ENCODE measurements at places on chromosomes 6 and 20.

GRCh38 chr6:128024969-128025368, 124.1 kb upstream of the THEMIS start:
- no peak for DNase-seq

- DNase-seq, result no peak
These were observed 7.7 kb downstream of the CSTF1 start for GRCh38 chr20:56400001-56400640.

- DNase-seq, result no peak
These were observed 27.8 kb downstream of the NOL4L start for GRCh38 chr20:32557319-32557718.

DNA sequence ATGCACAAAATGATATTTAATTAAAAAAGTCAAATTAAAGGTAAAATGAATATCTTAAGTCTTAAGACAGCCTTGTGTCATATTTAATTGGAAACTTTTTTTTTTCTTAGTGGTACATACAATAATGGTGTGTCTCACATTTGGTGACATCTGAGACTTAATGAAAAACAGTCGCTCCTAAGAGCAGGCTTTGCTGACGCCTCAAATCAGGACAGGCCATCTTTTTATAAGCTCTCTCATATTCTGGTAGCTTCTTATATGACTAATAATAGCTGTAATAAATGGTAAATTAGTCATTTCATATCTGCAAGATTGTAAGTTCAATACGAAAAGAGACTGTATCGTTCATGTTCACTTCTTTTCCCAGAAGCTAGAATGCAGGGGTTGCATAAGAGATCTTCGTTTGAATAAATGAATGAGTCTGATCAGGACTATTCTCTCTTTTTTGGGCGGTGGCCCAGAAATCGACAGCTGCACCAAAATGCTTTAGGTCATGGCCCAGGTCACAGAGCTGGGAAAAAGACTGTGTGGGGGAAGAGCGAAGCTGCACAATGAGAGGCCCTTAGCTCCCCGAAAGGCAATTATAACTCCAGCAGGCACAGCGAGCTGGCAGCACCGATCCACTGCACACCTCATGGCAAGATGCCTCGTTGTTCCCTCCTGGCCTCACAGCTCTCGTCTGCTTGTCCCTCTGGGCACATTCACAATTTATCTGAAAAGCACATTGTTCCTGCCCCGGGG, 69.4 kb downstream of the NRN1 start:
- no peak for DNase-seq

DNA sequence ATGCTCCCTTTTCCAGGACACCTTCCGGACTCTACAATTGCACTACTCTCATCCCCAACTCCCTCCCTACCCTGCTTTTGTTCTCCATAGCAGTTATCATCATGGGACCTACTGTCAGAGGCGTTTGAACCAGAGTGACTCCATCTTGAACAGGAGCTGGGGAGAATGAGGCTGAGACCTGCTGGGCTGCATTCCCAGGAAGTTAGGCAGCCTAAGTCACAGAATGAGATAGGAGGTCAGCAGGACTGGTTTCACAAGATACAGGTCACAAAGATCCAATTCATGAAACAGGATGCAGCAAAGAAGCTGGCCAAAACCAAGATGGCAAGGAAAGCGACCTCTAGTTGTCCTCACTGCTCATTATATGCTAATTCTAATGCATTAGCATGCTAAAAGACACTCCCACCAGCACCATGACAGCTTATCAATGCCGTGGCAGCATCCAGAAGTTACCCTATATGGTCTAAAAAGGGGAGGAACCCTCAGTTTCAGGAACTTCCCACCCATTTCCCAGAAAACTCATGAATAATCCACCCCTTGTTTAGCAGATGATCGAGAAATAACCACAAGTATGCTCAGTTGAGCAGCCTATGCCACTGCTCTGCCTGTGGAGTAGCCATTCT, 15.6 kb downstream of the SLC13A3 start:
- no peak for DNase-seq

- no peak for DNase-seq
These were observed at the start of gene GHRH for GRCh38 chr20:37261714-37262113. Gene GHRH (minus strand): TSS chr20:37261814. CDS start chr20:37256889, 4,925 bp downstream.

- no peak for DNase-seq
These were observed 101.6 kb downstream of the ATXN1 start for GRCh38 chr6:16659466-16660156.

- DNase-seq, result no peak
These were observed 1.8 kb downstream of the CDH4 start for GRCh38 chr20:61253640-61254511.

DNA sequence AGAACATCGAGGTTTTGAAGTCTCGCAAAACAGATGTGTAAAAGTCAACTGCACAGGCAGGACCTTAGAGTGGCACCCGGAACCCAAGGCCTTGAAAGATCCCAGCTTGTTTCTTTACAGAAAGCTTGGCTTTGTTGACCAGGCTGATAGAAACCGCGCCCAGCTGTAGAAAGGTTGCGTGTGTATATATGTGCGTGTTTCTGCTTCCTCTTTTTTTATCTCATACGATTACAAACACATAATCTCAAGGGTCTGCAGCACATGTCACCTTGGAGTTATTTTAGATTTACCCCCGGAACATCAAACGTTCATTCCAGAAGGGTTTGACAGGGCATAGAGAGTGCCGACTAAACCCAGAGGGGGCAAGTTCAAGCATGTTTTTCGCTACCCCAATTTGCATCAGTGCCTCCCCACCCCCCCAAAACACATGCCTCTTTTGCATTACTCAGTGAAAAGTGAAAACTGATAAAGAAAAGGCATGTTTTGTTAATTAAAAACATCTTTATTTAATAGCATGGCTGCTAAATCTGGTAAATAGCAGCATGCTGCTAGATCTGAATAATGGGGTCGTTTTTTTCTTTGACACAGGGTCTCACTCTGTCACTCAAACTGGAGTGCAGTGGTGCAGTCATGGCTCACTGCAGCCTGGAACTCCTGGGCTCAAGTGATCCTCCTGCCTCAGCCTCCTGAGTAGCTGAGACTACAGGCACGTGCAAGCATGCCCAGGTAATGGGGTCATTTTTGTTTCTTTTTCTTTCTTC, 33.2 kb upstream of the NCOA3 start:
- no peak for DNase-seq

- DNase-seq, result no peak
These were observed 44.7 kb downstream of the NFATC2 start for GRCh38 chr20:51497542-51498467.

DNA sequence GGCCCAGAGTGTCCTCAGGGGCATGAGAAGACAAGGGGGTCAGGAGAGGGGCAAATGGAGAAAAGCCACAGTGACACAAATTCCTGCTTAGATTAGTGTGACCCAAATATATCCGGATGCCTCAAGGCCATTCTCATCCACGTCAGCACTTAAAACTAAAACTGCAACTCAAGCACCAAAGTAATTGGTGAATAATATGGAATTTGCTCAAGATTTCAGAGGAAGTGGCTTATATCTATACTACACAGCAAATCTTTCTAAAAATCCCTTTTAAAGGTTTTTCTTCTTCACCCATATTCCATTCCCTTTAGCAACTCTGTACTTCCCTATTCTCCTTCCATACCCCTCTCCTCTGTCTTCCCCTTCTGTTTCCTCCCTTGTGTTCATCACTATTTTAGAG, 15.2 kb downstream of the DEF6 start:
- no peak for DNase-seq

GRCh38 chr6:90574610-90575009, 12.3 kb downstream of the MAP3K7 start:
- DNase-seq, result no peak

DNA sequence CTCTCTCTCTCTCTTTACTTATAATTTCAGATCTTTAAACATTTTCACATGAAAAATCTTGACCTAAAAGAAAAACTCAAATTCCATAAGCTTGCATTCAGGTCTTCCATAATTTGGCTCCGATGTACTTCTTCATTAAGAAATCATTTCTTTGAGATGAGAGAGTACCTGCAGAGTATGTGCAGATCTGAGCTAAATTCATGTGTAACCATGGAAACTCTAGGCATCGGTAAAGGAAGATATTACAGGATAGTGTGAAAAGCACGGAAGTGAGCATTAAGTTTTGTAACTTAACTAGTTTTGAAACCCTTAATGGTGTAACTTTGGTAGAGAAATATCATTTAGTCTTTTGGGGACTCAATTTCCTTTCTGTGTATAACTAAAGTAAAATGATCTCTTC, 295.9 kb upstream of the SOX4 start:
- no peak for DNase-seq

- no peak for DNase-seq
These were observed 70.8 kb downstream of the PPP1R3G start for GRCh38 chr6:5155906-5156305.

DNA sequence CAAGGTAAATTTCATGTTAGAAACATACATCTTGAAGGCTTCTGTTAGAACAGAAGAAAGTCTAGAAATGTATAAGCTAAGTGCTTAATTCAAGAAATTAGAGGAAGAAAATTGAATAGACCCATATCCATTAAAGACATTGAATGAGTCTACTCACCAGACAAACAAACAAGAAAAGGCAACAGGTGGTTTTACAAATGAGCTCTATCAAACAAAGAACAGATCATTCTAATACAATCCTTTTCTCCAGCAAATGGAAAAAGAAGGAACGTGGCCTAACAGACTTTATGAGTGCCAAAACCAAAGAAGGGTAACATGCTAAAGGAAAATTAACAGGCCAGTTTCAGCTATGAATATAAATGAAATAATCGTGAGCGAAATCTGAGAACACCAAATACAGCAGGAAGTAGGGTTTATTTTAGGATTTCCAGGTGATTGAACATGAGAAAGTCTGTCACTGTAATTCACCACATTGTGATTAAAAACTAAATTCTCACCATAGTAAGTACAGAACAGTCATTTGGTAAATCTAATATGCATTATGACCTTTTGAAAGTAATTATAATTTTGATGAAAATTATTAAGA, 22.6 kb downstream of the MTHFD1L start:
- no peak for DNase-seq

- no peak for DNase-seq
These were observed at the start of gene HLA-DRA for GRCh38 chr6:32439602-32440214. Gene HLA-DRA (plus strand): TSS chr6:32439887. CDS start chr6:32439951, 64 bp downstream.

GRCh38 chr20:23201658-23202057, 115.5 kb upstream of the CD93 start:
- DNase-seq, result no peak

- no peak for DNase-seq
These were observed 87.3 kb downstream of the CEP57L1 start for GRCh38 chr6:109182578-109182977.

- DNase-seq, result no peak
These were observed 48.4 kb upstream of the EZR start for GRCh38 chr6:158867381-158868121.

Data from stimulated activated CD8-positive, alpha-beta memory T cell treated with anti-CD3 and anti-CD28 coated beads, Interleukin-7, amount 100 ng/mL, for 24 hours (primary cell).